ENCODE measurements at places on chromosomes 11 and 22. TPM values are rescaled to one million over a fixed set of nuclear protein-coding genes. Genes with fewer than 3 reads are reported as not detected.
A peak's percentile ranks its signal among the peaks of the same experiment; 100 is the strongest.

The SEPTIN3 gene
- 0.22 TPM for total RNA-seq

The NAALAD2 gene
- 0.39 TPM for total RNA-seq

DNA sequence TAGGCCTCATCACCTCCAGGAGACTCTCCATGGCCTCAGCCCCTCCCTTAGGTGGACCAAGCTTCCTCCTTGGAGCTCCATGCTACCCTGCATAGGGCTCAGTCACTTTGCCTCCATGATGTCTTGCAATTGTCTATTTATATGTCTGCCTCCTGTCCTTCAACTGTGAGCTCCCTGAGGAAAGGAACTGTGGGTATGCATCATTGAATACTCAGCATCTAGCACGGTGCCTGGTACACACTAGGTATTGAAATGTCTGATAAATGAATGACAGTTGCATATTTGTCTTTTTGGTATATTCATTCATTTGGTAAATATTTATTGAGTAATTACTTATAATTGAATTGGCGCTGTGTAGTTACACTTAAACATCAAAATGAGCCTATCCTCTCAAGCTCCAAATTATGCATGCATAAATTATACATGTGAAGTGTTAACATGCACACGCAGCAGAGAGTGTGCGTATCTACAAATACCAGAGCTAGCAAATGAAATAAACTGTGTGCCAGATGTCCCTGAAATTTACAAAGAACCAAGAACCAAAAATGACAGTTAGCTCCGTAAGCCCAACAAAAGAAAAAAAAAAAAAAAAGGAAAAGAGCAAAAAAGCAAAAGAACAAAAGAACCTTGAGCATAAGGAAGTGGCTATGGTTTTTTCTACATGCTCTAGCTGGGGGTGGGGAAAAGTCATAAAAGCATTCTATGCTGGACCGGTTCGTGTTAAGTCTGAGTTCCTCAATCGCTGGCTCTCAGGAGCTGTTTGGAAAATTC, 25.2 kb downstream of the GRAP2 start:
- DNase-seq: no peak

- no peak for DNase-seq
These were observed 840.2 kb upstream of the CNTN5 start for GRCh38 chr11:98180511-98180910.

DNA sequence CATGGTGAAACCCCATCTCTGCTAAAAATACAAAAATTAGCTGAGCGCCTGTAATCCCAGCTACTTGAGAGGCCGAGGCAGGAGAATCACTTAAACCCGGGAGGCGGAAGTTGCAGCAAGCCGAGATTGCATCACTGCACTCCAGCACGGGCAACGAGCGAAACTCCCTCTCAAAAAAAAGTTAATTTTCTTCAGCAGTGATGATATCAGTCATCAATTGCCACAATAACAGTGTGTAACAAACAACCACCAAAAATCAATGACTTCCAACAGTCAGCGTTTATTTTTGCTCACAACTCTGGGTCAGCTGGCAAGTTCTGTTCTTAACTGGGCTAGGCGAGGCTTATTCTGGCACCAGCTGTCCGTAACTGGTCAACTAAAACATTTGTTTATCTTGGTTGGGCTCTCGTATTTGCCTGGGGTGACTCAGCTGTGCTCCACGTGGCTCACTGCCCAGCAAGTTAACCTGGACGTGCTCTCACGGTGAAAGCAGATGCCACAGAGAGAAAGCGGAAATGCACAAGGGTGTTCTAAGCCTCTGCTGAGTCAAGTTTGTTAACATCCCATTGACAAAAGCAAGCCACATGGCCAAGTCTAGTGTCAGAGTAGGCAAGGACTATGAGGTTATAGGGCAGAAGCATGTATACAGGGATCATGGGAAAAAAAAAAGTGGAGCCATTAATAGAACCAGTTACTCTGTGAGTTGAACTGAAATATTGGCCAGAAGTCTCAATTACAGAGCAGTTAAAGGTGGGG, 52.1 kb downstream of the LHFPL7 start:
- peak; percentile 93 for DNase-seq

- no peak for DNase-seq
These were observed 105.4 kb downstream of the TTC28 start for GRCh38 chr22:28574159-28574788.

DNA sequence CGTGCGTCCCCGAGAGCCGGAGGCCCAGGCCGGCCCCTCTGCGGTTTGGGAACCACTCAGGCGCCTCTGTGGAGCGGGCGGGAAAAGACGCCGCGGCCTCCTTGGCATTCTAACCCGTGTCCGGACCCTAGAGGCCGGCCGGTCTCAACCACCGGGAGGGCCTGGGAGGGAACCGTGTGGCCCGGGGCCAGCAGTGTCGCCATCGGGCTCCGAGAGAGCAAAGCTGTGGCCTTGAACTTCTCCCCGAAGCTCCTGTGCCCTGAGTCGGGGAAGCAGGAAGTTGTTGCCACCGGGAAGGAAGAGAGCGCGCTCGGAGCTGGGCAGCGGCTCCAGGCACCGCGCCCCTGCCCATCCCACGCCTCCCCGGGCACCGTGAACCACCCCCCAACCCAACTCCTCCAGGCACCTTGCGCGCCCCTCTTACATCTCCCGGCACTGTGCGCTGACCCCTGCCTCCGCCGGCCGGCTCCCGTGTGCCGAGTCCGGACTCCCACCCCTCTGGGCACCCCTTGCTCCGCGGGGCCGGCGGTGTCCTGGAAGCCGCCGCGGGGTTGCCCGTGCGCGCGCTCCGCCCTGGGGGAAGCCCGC, 80.0 kb upstream of the PPARA start:
- peak; percentile 90 for DNase-seq

- DNase-seq: no peak
These were observed 51.3 kb upstream of the LARGE1 start for GRCh38 chr22:33971561-33971961.

DNA sequence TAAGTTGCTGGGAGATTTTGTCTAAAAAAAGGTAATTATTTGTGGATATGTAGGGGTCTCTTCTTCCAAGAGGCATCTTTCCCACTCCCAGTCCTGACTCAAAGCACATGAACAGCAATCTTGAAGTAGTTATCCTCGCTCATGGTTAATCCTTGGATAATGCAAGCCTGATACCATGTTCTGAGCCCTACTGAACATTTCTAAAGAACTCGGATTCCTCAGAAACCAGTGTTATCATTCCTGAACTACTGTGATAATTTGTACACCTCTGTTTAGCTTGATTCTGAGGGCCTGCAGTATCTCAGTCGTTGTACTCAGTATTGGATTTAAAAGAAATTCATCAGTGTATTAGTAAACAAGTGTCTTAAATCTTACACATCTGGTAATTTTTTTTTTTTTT, 22.3 kb upstream of the RCE1 start:
- no peak for DNase-seq
